ENCODE measurements at places on chromosomes 4 and X.

DNA sequence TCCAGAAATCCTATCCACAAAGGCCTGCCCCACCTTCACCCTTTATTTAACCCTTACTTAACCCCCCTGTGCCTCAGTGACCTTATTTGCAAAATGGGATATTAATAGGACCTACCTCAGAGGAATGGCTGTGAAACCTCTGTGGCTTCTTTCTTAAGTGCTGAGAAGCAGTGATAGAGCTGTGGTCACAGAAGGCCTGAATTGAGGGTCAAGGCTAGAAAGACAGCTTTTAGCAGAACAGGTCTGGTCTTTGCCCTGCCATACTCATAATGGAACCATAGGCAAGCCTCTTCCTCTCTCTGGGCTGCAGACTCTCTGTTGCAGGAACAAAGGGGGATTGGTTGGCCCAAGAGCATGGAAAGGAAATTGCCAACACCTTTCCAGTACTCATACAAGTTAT is 63.5 kb upstream of the MAMLD1 start:
- no peak for DNase-seq

- no peak for DNase-seq
Observed at GRCh38 chrX:41265615-41266014, 68.3 kb upstream of the DDX3X start.

- no peak for DNase-seq
Observed at GRCh38 chr4:100422894-100423293, 94.9 kb downstream of the EMCN start.

DNA sequence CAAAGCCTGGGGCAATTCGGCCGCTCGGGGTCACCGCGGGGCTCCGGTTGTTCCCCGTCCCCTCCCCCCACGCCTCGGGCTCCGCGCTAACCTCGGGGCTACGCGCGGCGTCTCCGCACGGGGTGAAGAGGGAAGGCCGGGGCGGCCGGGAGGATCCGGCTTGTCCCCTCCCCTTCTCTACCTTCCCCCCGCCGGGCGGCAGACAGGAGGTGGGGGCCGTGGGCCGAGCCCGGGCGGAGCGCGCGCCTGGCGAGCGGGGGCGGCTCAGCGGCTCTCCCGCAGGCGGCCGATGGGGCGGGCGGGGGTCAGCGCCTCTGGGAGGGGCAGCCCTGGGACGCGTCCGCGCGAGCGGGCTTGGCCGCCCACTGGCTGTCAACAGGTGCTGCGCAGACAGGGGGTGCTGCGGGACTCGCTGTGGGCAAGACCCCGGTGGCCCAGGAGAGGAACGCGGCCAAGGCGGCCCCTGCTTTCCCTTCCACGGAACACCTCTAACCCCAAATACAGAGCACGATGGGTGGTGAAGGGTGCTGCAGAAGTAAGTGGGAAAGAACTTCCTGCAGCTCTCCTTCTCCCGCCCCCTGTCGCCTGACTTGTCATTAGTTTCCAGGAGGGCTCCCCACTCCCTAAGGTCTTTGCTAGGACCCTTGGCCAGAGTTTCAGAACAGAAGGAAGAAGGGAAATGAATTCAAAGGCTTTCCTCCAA is at the start of gene PDGFC:
PDGFC (minus strand) TSS at position 124 of the 703 bp plus-strand sequence. CDS start 896 bp downstream, outside the sequence.
- DNase-seq: no peak

- DNase-seq: no peak
Observed at GRCh38 chr4:73272816-73273215, 14.2 kb upstream of the ANKRD17 start.

DNA sequence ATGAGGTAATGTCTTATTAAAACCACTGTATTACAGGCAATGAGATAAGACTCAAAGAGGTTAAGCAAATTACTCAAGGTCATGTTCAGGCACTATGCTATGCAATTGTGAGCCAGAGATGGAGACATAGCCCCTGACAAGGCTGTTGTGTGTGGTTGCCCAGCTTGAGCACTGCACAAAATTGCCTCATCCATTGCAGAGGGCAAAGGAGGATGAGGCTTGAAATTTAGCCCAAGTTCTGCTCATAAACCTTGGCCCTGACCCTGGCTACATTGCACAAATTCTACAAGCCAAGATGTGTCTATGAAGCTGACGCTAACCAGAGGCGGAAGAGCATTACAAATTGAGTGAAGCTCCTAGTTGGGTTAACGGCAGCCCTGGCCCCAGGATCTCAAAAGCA is 65.6 kb upstream of the PGM2 start:
- no peak for DNase-seq

DNA sequence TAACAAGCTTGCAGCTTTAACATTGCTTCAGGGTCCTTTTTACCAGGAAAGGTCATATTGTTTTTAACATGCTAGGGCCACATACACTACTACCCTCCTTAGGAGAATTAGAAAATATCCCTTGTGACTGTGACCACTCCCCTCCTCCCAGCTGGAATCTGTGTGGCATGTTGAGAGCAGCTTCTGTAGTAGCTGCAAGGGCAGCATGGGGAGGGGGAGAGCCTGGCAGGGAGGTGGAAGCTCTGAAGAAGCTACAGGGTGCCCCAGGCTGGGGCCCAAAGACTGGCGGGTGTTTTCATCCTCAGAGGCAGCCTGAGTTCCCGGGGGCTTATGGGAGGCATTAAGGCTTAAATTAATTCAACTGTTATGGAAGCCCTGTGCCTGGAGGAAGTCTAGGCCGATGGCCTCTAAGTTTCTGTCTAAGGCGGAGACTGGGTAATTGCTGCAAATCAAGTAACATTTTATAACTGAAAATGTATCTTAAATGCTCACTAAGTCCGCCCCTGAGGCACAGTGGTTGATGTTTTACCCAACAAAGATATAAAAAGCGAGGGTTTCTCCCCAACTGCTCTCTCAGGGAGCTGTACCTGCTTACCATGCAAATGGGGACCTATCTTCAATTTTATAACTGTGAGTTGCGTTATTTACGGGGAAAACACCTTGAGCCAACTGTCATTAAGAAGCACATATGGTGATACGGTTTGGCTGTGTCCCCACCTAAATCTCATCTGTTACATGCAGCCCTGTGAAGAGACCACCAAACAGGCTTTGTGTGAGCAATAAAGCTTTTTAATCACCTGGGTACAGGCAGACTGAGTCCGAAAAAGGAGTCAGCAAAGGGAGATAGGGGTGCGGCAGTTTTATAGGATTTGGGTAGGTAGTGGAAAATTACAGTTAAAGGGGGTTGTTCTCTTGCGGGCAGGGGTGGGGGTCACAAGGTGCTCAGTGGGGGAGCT is 37.4 kb upstream of the STS start:
- DNase-seq: no peak

DNA sequence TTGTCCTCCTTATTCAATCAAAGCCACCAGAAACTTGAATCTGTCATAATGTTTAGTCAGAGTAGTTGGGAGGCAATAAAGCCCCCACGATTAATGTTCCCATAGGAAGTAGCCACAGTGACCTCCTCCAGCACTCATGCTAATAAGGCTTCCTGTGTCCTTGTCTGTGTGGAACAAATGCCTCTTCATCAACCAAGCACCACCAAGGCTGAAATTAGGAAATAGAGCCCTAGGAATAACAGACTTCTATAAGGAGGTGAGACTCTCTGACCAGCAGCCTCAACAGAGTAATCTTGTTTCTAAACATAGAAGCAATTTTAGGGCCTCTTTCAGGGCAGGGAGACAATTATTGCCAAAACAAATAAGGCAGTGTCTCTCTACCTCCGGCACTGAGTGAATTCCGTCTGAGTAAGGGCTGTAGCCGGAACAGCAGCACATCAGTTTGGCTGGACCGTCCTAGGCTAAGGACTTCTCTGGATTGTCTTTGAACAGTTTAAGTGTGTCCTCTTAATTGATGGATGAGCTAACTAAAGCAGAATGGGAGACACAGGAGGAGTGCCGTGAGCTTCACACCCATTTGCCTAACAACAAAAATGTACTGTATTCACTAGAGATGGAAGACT is 329.2 kb upstream of the HAND2 start:
- DNase-seq: no peak

DNA sequence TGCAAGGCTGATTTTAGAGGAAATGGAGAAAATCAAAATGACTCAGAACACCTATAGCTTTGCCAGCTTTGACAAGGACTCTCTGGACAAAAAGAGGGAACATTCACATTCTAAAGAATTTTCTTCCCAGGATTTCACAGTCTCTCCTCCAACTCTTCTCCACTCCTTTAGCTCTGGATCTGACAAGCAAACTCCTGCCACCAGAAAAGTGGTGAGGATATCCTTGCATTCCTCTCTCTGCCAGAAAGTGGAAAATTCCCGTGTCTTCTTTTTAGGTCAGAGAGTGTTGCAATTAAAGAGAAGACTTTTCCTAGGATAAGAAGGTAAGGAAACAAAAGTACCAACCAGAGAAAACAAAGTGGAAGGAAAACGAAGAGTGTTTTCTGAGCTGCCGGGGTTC is 16.1 kb upstream of the PDGFRA start:
- DNase-seq: no peak

- DNase-seq: no peak
Observed at GRCh38 chr4:108828620-108829019, 65.8 kb upstream of the ETNPPL start.
